Hematopoietic multipotent progenitor cell treated with erythropoietin and hydrocortisone succinate and interleukin-3 and kit ligand, for 8 days (in vitro differentiated cells): ENCODE measurements at places on chromosomes 11 and 22.

DNA sequence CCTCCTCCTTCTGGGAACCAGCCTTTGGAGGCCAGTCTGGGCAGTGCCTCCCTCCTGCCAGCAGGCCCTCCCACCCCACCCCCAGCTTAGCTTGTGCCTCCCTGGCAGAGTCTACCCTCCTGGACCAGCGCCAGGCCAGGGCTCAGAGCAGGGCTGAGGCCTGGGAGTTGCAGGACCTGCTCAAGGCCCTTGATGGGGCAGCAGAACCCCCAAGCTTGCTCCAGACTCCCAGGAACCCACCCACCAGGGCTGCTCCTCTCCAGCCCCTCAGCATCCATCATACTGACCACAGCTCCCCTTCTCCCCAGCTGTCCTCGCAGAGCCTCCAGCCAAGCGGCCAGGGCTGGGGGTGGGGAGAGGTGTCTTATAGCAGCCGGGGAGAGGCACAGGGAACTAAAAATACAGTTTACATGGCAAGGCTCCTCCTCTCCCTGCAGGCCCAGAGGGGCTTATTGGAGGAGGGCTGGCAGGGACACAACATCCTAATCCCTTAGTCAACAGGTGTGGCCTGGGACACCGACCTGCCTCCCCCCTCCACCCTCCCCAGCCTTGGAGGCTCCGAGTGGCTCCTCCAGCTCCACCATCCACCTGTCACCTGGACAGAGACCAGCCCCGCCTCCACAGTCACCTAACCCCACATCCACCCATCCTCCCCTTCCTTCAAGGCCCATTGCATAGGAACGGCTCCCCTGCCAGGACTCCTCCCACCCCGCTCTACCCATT is 5.2 kb upstream of the MB start:
- no peak for DNase-seq

DNA sequence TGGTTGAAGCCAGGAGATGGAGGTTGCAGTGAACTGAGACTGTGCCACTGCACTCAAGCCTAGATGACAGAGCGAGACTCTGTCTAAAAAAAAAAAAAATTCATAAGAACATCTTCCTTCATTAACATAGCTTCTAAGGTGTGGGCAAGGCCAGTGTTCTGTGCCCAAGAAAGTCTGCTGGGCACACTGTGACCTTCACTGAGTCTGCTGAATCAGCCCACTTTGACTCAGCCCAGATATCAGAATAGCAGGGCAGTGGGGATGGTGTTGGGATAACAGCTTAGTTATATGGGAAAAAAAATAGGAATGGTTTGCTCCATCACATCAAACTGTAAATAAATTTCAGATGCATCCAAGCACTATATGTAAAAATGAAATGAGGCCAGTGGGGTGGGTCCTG is 32.4 kb upstream of the XBP1 start:
- DNase-seq: no peak

DNA sequence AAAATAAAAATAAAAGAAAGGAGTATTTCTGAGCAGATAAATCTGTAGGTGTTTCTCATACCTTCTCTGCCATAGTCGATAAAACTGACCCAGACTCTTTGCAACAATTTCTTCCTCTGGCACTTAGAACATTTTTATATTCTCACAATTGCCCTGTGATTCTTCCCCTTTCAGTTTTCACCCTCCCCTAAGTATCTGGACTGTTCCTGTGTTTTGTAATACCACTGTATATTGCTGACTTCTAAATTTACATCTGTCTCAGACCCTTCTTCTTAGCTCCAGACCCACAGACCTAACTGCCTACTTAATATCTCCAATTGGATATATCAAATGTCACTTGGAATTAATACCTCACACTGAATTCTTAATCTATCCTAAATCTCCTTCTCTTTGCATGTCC is 133.4 kb upstream of the DDI1 start:
- DNase-seq: no peak

DNA sequence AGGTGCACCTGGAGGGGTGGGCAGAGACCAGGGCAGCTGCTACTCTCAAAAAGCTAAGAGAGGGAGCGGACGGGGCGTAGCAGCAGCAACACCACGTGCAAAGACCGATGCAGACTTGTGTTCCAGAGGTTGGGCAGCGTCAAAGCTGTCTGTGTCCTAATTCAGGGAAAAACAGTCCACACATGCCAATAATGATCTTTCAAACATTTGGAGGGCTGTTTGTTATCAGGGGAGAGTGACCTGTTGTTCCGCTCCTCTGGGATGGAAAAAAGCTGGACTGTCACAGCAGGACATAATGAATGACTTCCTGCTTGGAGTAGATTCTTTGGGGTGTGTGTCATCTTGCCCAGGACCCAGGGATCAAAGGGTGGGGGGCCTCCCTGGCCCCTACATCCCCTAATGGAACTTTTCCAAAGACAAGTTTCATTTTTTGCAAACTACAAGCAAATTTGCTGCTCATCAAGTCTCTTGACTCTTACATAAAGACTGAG is 6.2 kb upstream of the FBLN1 start:
- DNase-seq: no peak

DNA sequence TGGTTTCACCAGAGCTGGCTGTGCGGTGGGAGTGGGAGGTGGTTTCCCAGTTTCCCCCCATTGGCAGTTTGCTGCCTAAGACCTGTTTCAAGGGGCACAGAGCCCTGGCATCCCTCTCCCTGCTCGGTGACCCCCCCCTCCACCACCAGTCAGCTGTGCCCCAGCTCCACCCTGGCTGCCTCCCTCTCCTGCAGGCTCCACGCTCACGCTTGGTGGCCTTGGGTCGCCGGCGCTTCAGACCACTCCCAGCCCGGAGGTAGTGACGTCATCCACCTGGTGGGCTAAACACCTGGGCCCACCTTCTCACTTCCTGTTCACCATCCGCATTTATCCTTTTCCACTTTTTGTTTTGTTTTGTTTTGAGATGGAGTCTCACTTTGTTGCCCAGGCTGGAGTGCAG is 7.8 kb downstream of the GAL start:
- no peak for DNase-seq

GRCh38 chr11:27317751-27318150 is 45.3 kb downstream of the CCDC34 start:
- no peak for DNase-seq

DNA sequence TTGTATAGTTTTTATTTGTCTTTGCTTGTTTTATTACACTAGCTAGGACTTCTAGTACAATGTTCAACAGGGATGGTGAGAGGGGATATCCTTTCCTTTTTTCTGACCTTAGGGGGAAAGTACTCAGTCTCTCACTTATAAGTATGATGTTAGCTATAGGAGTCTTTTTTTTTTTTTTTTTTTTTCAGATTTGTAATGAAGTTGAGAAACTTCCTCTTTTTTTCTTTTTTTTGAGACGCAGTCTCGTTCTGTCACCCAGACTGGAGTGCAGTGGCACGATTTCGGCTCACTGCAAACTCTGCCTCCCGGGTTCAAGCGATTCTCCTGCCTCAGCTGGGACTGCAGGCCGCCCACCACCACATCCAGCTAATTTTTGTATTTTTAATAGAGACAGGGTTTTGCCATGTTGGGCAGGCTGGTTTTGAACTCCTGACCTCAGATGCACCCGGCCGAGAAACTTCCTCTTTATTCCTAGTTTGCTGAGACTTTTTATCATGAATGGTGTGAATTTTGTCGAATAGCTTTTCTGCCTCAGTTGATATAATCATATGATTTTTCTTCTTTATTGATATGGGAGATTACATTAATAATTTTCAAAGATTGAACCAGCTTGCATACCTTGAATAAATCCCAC is 10.9 kb downstream of the TRIM22 start:
- no peak for DNase-seq

- no peak for DNase-seq
Measured at GRCh38 chr11:103676413-103676812, 360.0 kb upstream of the DDI1 start.

DNA sequence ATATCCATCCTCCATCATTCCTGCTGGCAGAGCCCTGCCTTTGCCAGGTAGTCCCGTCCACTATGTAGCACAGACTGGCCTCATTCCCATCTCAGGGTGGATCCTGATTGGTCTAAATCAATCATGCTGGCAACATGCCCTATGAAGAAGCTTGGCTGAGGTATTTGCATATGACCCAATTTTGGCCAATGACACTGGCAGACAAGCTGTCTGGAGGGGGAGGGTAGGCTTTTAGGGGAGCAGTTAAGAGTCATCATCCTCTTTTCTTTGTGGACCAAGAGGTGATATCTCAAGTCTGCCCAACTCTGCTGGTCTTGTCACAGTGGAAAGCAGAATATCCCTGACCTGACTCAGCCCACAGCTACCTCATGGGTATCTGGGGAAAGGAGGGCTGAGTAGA is 5.1 kb downstream of the CCDC89 start:
- DNase-seq: no peak

DNA sequence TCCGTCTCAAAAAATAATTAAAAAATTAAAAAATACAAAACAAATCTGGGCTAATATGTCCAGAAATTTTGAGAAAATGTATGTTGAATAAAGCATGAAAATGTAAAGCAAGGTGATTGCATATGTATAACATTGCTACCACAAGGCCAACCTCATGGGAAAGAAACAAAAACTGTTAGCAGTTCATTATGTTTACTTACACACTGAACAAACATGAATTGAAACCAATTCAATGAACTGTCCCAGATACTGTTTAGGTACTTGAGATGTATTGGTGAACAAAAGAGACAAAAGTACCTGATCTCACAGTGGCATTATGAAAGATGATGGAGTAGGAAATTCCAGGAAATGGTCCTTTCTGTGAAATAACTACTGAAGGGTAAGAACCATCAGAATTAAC is 43.8 kb upstream of the IGLL5 start:
- no peak for DNase-seq

GRCh38 chr11:113332638-113333329 is 18.4 kb downstream of the TTC12 start:
- DNase-seq: no peak

DNA sequence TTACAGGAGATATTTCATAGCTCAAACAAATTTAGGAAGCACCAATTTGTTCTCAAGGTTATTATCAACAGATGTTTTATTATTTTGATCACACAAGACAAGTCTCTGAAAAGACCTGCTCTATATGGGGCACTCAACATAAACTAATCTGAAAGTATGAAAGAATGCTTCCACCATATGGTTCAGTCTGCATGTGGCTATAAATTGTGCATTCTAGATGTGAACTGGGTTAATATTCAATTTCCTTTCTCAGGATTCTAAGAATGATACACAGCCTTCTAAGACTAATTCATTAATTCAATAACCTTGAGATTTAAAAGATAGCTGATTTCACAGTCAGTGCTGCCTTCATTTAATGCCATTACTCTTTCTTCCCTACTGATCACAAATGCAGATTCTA is 851.3 kb upstream of the CCDC90B start:
- DNase-seq: no peak

DNA sequence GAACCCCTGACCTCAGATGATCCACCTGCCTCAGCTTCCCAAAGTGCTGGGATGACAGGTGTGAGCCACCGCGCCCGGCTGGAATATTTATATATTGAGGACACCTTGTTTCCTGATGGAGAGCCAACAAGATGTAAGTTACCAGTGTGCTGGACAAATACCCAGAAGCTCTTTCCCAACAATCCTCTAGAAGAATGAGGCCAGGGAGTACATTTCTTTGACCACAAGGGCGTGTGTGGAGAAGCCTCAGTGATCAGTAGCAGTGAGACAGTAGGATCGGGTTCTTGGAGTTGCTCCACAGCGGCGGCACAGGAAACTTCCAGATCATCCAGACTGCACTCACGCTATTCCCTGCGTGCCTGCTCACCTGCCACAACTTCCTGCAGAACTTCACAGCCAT is 10.3 kb upstream of the POLA2 start:
- no peak for DNase-seq

- no peak for DNase-seq
Measured at GRCh38 chr11:12007769-12008737, at the start of gene DKK3. Gene DKK3 (minus strand): TSS chr11:12008626. CDS start chr11:12008582, 44 bp downstream.

DNA sequence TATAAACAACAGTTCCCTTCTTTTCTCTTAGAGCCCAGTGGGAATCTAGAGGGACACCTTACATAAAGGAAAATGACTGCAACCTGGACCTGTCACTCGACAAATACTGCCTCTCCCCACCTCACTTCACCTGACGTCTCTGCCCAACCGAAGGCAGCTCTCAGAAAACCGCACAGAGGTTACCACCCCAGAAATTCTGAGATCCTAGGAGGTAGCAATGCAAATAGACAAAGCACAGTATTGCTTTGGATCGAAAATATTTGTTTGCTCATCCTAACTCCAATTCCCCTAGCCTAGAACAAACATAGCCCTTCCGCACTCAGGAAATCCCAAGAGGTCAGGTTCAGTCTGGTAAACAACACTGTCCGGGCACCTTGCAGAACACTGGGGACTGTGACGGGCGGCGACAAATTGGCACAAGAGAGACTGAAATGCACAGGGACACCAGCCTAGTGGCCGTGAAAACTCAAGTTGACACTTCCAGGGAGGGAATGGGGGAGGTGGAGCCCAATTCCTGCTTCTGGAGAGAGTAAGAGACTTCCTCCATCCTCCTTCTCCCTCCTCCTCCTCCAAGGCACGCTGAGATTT is 420 bp upstream of the TRIM44 start:
- DNase-seq: no peak

- DNase-seq: peak; percentile 54
Measured at GRCh38 chr22:38214302-38215056, 12.7 kb downstream of the MAFF start.

DNA sequence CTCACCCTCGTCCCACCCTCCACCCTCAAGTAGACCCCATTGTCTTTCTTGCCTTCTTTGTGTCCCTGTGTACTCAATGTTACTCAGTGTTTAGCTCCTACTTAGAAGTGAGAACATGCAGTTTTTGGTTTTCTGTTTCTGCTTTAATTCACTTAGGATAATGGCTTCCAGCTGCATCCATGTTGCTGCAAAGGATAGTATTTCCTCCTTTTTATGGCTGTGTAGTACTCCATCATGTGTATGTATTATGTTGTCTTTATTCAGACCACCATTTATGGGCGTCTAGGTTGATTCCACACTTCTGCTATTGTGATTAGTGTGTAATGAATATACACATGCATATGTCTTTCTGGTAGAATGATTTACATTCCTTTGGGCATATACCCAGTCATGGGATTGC is 73.6 kb downstream of the SIK2 start:
- no peak for DNase-seq

- no peak for DNase-seq
Measured at GRCh38 chr11:19332476-19332875, 91.7 kb upstream of the E2F8 start.

DNA sequence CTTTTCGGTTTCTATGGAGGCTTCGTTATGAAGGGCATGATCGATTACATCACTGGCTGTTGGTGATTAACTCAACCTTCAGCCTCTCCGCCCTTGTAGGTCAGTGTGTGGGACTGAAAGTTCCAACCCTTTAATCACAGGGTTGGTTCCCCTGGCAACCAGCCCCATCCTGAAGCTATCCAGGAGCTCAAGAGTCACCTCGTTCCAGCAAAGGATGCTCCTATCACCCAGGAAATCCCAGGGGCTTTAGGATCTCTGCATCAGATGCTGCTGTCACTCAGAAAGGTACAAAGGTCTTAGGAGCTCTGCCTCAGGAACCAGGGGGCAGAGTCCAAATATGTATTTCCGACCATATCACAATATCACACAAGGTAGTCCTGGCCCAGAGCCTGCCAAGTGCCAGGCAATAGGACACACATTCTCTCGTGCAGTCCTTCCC is 123.5 kb upstream of the PARVA start:
- no peak for DNase-seq
